CD4-positive, alpha-beta T cell (primary cell): ENCODE measurements at places on chromosomes 4 and X.

- DNase-seq = no peak
Observed at GRCh38 chrX:149374751-149375150, 130.4 kb downstream of the IDS start.

DNA sequence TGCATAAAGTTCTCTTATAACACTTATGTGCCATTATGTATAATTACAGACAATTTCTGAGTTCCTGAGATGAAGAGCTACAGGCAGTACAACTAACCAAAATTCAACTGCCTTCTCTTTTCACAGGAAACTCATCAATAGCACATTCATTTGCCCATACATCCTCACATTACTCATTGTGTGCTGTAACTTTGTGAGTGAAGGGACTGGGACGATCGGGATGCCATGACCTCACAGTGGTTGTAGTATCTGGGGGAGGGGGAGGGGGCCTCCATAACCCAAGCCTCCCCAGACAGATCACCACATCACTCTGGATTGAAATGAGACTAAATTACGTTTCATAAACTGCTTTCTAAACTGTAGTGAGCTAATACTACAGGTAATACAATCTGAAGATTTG is 60.7 kb downstream of the ABCG2 start:
- no peak for DNase-seq

GRCh38 chrX:5829469-5829868 is 399.2 kb downstream of the NLGN4X start:
- DNase-seq = no peak

DNA sequence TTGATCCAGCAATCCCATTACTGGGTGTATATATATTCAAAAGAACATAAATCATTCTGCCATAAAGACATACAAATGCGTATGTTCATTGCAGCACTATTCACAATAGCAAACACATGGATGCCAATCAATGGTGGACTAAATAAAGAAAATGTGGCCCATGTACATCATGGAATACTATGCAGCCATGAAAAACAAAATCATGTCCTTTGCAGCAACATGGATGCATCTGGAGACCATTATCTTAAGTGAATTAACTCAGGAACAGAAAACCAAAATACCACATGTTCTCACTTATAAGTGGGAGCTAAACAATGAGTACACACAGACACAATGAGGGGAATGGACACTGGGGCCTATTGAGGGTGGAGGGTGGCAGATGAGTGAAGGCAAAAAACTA is 81.6 kb downstream of the ABCB7 start:
- no peak for DNase-seq

DNA sequence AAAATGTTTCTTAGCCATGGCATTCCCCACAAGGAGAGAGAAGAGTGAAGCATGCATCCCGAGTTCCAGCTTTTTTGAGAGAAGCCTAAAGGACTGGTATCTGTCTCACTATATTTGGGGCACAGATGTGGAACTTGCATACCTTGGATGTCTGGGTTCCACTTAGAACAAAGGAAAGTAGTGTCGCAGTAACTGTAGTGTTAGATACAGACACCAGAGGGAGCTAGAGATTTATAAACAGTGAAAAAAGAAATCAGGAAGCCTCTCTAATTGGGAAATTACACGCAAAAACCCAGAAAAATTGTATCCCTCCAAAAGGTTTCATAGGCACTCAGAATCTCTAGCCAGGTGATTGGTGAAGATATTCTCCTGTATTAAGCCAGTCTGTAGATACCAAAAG is 34.4 kb downstream of the AGTR2 start:
- no peak for DNase-seq

DNA sequence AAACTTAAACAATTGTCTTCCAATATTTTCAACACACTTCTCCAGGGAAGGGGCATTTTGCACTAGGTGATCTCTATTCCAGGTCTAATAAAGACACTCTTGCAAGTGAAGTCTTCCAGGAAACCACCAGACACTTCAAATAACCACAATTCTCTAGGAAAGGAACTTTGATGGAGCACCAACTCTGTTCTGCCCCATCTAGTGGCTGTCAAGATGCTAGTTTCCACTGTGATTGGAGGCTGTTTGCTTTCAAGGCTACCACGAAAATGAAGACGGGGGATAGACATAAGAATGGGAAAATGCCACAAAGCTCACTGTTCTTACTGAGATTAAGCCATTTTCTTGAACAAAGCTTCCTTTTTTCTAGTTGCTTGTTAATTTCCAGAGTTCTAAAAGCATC is 100.6 kb upstream of the F9 start:
- no peak for DNase-seq

GRCh38 chrX:136047016-136047642 is 61.9 kb downstream of the SLC9A6 start:
- DNase-seq = no peak

GRCh38 chr4:38058151-38058550 is 98.0 kb downstream of the PTTG2 start:
- DNase-seq = no peak

GRCh38 chr4:185167234-185167633 is 24.2 kb downstream of the SLC25A4 start:
- no peak for DNase-seq

DNA sequence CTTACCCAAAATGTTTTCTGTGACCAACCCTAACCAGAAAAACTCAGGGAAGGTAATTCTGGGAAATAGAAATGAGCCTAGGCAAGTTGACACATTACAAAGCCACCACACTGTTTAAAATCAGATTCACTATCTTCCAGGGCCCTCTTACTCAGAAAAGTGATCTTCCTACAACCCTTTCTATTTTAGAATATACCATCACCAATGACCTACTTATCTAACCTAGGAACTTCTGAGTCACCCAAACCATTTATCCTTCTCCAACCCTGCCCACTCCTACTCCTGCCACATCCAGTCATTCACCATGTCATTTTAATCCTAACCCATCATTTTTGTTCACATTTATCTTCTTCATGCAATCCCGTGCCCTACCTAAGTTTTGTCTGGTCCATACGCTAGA is 89.9 kb downstream of the FTHL17 start:
- no peak for DNase-seq

DNA sequence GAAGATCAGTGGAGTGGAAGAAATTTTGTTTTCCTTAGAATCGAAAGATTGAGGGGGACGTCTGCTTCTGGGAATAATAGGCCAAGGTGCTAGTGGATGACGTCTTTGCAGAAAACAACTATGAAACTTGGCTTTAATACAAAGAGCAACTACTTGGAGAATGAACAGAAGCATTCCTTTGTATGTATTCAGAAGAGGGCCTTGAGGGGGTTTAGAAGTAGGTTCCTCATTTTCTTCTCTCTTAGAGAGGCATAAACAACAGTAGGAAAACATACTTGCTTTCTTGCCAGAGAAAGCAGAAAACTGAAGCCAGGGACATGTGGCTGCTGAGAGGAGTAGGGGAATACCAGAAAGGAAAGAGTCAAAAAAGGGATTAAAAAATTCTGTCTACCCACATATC is 167.8 kb downstream of the ZNF330 start:
- no peak for DNase-seq

DNA sequence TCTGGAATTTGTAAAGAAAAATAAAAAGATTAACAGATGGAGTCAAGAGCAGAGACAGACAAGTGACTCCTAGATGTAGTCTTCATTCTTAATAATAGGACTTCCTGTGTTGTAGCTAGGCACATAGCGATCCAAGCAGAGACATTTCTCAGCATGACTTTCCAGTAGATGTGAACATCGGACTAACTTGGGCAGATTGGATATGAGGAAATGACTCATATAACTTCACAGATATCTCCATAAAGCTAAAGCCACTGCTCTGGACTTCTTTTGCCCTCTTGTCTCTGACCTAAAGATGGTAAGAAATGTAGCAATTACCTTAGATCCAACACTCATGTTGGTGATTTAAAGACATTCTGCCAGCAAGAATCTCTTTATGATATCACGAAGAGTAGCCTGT is 131.7 kb downstream of the EPHA5 start:
- DNase-seq = no peak

- peak; percentile 58 for DNase-seq
Observed at GRCh38 chr4:88457307-88458103, 586 bp downstream of the HERC5 start.

DNA sequence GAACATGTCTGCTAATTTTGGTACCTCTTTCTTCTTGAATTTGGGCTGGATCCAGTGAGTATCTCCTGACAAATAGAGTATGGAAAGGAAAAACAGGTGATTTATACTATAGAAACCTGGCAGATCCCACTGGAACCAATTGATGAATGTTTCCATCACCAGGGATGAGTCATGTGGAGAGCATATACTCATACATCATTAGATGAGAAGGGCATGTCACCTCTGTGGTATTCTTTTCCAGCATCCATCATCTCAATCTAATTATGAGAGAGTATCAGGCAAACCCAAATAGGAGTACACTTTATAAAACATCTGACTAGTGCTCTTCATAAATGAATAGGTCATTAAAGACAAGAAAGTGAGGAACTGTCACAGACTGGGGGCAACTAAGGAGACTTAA is 90.7 kb downstream of the CLDN22 start:
- no peak for DNase-seq

DNA sequence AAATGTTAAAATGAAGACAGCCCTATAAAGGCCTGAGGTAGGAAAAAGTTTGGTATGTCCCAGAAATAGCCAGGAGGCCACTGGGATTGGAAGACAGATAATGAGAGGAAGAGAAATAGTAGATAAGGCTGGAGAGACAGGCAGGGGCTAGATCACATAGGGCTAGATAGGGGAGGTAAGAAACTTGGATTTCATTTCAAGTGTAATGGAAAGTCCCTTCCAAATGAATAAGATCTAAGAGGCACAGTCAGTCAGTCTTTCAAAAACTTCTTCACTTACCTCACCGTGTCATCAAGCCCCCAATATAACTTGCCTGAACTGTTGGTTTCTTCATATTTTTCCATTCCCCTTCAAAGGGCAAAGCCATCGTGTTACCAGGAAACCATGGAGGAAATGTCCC is 121.8 kb downstream of the SPCS3 start:
- DNase-seq = no peak

- DNase-seq = no peak
Observed at GRCh38 chr4:44916411-44916810, 190.1 kb upstream of the GNPDA2 start.

DNA sequence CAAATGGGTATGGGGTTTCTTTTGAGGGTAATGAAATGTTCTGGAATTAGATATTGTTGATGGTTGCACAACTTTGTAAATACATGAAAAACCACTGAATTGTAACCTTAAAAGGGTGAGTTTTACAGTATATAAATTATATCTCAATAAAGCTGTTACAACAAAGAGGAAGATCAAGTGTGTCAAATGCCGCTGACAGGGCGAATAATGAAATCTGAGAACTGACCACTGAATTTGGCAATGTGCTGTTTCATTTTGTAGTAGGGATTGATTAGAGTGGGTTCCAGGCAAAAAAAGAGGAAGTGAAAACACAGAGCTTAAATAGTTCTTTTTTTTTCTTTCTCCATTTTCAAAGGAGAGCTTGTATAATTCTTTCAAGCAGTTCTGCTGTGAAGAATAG is 161.1 kb upstream of the NAP1L5 start:
- no peak for DNase-seq

DNA sequence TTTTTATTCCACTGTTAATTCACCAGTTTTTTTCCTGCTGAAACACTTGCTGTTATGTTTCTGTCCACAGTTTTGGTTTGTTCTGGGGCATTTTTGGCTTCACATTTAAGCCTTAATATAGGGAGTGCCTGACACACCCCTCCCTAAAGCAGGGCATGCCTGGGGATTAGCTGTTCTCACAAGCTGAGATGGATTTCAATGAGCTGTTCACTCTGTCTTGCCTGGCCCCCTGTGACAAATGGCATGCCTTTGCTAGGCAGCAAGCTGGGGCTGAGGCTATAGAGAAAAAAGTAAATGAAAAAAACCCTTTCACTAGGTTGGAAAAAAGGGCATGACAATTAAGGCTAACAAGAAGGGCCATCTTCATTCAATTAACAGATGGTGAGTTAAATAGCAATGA is 22.4 kb downstream of the LPAR4 start:
- DNase-seq = no peak

- DNase-seq = no peak
Observed at GRCh38 chr4:145482209-145483037, 770 bp downstream of the SMAD1 start.

- DNase-seq = no peak
Observed at GRCh38 chrX:126985981-126986380, 166.5 kb downstream of the PRR32 start.

GRCh38 chrX:39822133-39822748 is 275.5 kb downstream of the BCOR start:
- DNase-seq = no peak

DNA sequence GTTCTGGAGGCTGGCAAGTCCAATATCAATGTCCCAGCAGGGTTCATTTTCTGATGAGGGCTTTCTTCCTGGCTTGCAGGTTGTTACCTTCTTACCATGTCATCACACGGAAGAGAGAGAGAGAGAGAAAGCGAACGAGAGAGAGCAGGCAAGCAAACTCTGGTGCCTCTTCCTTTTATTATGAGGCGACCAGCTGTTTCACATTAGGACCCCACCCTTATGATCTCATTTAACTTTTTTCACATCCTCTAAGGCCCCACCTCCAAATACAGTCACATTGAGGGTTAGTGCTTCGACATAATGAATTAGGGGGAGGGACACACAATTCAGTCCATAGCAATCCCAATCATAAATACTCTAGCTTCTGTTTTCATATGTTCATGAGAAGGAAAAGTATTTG is 10.6 kb upstream of the GPR174 start:
- DNase-seq = peak; percentile 37

- DNase-seq = no peak
Observed at GRCh38 chr4:148271166-148271565, 171.0 kb downstream of the NR3C2 start.

- DNase-seq = no peak
Observed at GRCh38 chrX:46710927-46711623, 47.8 kb downstream of the SLC9A7 start.

- DNase-seq = peak; percentile 77
Observed at GRCh38 chr4:101020956-101021355, 326.4 kb downstream of the PPP3CA start.

GRCh38 chr4:39621582-39621981 is 17.1 kb downstream of the SMIM14 start:
- DNase-seq = no peak

- no peak for DNase-seq
Observed at GRCh38 chr4:2968381-2968780, 5.0 kb downstream of the GRK4 start.

GRCh38 chr4:74545448-74545847 is 100.5 kb downstream of the AREG start:
- no peak for DNase-seq

DNA sequence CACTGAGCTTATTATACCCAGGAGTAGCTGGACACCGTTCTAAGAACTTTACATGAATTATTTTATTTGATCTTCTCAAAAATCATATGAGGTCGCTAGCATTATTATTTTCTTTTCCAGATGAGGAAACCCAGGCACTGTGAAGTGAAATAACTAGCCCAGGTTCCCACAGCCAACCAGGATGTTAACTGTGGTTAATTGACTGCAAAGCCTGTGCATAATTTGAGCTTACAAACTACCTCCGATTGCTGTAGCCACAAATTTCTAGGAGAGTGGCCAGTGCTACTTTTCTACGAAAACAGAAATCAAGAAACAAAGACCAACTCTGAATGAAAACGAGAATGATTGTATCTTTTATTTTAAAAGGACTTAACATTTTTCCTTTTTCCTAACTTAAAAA is 27.2 kb downstream of the SPRY1 start:
- no peak for DNase-seq
